NCI-H226 (cell line): ENCODE measurements at places on chromosomes 1 and 21.

- no peak for DNase-seq
Observed at GRCh38 chr1:109235137-109235536, 14.2 kb upstream of the CELSR2 start.

GRCh38 chr1:171421413-171422020 is 63.8 kb upstream of the PRRC2C start:
- no peak for DNase-seq

DNA sequence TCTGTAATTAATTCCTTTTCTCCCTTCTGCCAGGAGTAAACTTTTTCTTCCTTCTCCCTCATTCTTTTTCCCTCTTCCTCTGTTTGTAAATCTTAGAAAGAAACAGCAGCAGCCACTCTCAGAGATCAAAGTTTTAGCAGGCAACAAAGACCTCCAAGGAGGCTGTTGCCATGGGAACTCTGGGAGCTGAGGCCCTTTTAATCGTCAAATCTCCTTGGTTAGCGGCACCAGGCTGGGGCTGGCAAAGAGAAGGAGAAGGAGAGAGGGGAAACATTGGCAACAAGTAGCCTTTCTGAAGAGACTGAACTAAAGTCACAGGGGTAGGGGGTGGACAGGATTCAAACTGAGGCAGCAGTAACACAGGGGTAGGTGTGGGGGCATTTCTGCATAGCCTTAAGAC is 25.2 kb downstream of the ILDR2 start:
- no peak for DNase-seq

DNA sequence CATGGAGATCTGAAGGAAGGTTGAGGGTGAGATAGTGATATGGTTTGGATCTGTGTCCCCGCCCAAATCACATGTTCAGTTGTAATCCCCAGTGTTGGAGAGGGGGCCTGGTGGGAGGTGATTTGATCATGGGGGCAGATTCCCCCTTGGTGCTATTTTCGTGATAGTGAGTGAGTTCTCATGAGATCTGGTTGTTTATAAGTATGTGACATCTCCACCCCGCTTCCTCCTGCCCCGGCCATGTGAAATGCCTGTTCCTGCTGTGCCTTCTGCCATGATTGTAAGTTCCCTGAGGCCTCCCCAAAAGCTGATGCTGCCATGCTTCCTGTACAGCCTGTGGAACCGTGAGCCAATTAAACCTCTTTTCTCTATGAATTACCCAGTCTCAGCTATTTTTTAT is 451.9 kb upstream of the VAMP3 start:
- DNase-seq = no peak

DNA sequence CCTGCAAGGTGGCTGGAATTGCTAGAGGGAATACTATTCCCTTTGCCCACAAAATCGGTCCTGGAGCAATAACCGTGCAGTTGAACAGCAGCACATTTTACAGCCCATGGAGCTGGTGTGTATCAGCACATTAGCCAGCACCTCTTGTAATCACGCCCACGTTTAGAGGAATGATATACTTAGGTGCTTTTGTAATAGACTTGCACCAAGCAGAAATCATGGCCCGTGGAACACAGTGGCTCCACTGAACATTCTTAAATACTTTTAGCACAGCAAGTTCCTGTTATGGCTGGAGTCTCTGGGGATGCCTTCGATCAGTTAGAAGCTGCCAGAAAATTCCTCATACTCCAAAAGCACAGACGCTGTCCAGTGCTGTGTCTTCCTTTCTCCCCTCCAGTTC is 218.1 kb upstream of the FAM78B start:
- DNase-seq = no peak

- DNase-seq = no peak
Observed at GRCh38 chr1:11985171-11985570, 4.9 kb downstream of the MFN2 start.

DNA sequence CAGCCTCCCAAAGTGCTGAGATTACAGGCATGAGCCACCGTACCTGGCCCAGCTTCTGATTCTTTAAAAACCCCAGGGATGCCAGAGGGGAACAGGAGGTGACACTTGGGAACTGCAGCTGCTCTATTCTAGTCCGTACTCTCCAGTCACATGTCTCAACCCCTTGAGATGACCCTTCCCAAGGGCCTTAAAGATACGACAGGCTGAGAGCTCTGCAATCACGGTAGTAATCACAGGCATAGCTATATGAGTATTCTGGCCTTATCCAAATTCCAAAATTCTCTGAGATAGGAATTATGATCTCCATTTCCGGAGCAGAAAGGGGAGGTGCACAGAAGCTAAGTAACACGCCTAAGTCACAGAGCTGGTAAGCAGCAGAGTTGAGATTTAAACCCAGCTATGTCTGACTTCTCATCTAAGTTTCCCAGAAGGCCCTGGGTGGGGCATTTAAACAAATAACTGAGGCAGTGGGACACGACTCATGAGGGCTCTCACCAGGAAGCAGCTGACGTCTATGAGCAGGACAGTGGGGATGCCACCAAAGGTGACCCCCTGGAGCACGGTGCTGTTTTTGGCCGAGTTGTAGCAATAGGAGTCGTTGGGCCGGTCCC is 5.2 kb downstream of the TMEM63A start:
- no peak for DNase-seq

DNA sequence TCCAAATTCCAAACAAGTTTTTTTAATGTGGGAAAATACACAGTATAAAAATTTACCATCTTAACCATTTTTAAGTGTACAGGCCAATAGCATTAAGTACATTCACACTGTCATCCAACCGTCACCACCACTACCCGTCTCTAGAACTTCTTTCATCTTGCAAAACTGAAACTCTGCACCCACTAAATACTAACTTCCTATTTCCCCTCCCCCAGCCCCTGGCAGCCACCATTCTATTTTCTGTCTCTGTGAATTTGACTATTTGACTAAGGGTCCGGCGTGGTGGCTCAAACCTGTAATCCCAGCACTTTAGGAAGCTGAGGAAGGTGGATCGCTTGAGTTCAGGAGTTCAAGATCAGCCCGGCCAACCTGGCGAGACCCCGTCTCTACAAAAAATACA is 36.1 kb downstream of the CLSTN1 start:
- no peak for DNase-seq

DNA sequence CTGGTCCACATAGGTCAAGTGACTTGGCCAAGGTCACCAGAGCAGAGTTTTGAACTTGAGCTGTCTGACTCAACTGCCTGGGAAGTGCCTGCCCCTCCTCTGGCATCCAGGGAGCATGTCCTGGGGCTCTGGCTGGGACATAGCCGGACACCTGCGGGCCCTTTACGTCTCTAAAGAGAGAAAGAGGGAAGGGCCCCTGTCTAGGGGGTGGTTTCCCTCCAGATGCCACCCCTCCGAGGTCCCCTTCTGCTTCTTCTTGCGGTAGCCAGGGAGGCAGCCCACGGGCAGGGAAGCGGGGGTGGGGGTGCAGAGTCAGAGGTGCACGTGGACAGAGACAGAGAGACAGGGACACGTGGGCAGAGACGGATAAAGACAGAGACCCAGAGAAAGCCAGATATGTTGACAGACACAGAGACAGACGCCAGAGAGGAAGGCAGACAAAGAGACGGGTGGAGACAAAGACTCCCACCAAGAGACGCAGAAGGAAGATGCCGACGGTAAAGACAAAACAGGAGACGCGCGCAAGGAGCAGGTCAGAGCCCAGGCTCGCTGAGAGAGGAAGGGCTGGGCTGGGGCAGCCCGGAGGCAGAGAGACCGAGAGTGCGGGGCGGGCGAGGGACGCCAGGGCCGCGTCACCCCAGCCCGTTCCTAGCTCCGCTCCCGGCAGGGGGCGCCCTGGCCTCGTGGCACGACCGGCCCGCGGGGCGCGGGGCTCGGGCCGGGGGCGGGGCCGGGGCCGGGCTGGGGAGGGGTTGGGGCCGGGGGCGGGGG is 458 bp upstream of the ALPL start:
- peak; percentile 21 for DNase-seq

- no peak for DNase-seq
Observed at GRCh38 chr1:182061594-182061993, at the start of gene ZNF648. Gene ZNF648 (minus strand): TSS chr1:182061712. CDS start chr1:182058010, 3,702 bp downstream.

- no peak for DNase-seq
Observed at GRCh38 chr1:205575294-205575885, 56.4 kb downstream of the ELK4 start.

DNA sequence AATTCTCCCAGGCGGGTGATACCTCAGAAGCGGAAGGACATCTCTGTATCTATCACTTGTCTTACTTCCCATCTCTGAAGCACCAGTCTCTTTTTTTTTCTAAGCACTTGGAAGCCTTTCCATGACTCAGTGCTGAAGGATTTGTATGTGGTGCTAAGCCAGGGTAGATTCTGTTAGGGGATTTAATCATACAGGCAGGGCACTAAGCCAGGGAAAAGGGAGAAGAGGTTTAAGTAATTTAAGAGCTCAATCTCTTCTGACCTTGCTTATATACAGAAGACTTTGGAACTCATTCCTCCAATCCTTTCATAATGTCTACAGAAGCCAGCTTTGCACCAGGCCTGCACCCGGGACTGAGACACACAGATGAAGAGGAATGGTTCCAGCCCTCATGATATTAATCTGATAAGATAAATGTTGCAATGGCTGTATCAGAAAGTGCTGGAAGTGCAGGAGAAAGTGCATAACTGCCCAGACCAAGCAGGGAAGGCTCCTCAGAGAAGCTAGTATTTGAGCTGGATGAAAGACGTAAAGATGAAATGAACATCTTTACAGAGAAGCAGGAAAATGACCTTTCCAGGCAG is 11.0 kb downstream of the FAM163A start:
- peak; percentile 95 for DNase-seq

DNA sequence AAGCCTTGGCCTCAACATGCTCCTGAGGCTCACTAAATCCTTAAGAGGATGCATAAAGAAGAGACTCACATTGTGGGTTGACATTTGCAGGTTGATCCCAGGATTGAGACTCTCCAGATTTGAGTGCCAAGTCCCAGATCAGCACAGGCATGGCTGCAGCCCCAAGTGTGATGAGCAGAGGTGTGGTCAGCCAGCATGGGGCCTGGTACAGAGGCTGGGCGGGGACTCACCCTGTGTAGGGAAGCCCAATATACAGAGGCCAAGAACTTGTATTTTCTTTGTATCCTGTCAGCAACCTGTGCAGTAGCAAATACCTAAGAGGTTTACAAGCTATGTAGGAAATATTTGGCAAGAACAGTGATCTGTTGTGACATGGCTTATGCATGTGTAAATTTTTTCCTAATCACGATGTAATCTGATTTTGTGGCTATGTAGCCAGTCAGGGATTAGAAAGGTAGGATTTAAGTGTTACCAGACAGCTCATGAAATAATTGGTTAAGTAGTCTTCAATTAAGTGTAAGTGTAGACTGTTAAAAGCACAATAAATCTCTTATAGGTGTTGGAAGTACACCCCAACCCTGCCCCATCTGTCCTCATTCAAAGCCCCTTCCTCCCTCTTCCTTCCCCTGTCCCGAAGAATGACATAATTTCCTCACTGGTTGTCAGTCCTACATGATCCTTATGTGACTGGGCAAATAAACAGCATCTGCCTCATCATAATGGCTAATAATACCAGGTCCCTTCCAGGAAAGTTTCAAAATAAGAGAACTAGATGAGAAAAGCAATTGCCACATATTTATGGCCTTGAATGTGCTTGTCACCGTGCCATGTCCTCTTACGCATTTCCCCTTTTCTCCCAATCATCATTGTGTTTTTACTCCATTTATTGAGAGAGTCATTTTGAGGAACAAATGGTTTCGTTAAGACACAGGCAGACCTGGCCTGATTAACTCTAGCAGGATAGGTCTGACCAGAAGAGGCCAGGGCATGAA is 120.9 kb downstream of the HLX start:
- DNase-seq = peak; percentile 10
